ENCODE measurements at places on chromosomes 2 and 18.

DNA sequence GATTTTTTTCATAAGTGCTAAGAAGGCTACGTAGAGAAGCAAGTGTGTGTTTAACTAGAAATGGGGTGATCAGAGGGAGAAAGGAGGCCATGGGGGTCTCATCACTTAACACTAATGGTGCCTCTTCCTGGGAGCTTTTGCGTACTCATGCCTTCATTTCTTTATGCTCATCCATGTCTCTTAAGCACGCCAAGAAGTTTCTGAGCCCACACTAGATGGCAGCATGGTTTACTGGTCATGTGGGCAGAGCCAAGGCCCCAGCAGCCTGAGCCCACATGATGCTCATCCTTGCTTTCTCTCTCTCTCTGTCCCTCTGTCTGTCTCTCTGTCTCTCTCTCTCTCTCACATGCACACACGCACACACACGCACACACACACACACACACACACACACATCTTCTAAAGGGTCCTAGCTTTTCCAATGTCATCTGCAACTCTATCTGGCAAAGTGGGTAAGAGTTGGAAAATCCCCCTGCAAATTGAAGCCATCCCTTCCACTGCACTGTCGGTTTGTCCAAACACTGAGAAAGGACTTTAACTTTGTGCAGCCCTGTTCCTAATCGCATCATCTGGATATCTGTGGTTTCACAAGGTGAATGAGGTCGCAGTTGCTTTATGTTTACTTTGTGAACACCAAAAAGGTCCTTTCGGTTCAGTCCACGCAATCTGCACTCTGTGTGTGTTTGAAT, 137.1 kb upstream of the CCDC68 start:
- no peak for DNase-seq

DNA sequence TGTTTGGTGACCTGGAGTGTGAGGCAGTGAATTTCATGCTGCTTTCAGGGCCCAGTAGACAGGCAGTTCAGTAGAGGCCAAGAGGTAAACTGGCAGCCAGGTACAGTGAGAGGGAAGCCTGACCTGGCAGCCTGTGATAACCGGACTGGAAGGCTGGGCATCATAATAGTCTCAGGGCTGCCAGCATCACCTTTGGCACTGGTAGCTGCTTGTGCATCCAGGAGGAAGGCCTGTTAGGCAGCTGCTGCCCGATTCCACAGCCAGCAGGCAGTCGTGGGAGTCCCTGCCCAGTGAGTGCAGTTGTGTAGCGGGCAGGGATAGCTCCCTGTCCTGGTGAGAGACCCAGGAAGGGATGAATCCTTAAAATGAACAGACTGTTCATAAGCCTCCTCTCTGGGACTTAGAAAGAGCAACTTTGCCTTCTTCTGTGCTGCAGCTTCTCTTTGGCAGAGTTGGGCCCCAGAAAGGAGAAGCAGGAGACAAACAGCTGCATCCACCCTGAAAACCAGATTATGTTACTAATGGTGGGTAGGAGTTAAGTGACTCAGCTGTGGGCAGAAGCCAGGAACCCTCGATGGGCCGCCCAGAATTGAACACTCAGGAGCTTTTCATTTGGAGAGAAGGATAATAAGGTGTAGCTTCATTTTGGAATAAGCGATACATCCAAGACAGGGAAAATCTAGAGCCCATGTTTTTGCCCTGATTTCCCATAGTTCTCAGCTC, 8.1 kb upstream of the GPBAR1 start:
- no peak for DNase-seq

GRCh38 chr18:77343846-77344510, 94.3 kb downstream of the GALR1 start:
- DNase-seq = no peak

DNA sequence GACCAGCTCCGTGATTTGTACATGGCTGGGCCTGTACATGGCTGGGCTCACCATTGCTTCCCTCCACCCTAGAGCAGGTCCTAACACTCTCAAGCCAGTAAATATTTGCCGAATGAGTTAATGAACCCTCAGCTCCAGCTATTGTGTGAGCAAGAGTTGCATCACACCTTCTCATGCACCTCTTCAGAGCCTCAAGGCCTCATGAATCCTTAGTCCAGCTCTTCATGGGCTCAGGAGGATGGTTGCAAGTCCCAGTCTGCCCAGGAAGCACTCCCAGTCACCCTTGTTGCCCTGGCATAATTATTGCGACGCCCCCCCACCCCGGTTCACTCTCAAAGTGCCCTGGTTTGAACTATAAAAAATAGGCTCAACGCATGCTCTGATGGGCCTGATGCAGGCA, 30.1 kb upstream of the GNAL start:
- no peak for DNase-seq

GRCh38 chr18:2961821-2962220, 51.1 kb downstream of the LPIN2 start:
- DNase-seq = no peak

- no peak for DNase-seq
These were observed 736.3 kb downstream of the NRXN1 start for GRCh38 chr2:50295596-50295995.

GRCh38 chr2:211367711-211368110, 811.3 kb downstream of the CPS1 start:
- no peak for DNase-seq

- DNase-seq = no peak
These were observed 583.5 kb upstream of the SALL3 start for GRCh38 chr18:78396077-78396476.

DNA sequence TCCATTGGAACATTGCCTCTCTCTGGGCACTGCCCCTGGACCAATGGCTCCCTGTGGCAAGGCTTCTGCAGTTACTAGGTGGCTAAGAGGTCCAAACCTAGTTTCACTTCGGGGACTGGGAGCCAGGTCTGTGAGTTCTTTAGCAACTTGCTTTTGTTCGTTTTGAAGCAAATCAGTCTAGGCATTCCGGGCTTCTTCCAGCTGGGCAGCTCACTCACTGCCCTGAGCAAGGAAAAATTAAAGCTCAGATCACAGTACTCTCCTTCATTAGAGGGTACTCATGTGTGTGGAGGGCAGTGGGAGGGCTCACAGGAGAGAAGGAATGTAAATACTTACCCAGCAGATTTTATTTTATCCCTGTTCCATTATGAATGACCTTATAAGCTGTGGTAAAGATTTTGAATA, 80.3 kb downstream of the SPP2 start:
- DNase-seq = no peak

DNA sequence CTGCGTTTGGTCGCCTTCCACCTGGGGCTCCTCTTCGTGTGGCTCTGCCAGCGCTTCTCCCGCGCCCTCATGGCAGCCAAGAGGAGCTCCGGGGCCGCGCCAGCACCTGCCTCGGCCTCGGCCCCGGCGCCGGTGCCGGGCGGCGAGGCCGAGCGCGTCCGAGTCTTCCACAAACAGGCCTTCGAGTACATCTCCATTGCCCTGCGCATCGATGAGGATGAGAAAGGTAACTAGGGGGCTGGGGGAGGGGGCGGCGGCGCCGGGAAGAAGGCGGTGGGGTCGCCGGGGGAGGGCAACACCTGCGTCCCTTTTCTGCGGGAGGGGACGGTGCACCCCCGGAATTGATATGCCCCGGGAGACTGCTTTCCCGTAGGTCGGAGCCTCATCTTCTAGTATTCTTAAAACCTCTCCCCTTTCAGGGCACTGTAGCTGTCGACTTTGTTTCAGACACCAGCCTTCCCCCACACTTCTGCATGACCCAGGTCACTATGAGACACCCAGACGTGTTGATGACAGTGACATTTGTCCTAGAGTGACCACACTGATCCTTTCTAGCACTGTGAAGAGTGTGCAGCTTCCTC, 755 bp downstream of the SPAST start:
- DNase-seq = no peak

- peak; percentile 22 for DNase-seq
These were observed 383.3 kb downstream of the MTX2 start for GRCh38 chr2:176652300-176653182.

DNA sequence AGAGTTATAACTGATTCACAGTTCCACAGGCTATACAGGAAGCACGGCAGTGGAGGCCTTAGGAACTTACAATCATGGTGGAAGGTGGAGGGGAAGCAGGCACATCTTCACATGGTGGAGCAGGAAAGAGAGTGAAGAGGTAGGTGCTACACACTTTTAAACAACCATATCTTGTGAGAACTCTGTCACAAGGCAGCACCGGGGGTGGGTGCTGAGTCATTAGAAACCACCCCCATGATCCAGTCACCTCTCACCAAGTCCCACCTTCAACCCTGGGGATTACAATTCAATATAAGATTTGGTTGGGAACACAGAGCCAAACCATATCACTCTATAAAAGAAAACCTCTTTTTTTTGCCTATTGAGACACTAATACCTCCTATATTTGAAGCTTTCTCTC, 1108.5 kb upstream of the CDH2 start:
- no peak for DNase-seq

DNA sequence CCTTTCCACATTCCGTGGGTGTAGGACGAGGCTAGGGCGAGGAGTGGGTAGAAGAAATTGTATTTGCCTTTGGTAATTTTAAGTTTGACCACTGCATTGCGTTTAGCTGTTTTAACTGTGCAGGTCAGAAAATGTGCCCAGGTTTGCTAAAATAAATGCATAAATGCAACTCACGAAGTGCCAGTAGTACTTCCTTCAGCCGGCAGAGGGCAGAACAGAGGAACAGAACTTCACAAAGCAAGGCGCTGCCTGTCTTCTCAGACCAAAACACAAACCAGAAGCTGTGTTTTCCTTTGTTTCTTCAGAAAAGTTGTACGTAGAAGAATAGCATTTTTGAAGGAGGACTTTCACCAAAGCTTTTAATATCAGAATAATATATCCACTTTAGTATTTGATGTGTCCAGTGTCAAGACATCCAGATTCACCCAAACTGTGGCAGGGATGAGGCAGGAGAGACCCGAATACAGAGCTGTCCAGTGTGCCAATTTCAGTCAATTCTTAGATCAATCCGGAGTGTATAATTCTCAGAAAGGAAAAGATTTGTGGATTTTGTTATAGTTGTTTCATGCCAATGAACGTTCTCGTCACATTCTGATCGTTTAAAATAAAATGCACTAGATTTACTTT, 348.6 kb downstream of the DLGAP1 start:
- peak; percentile 9 for DNase-seq

DNA sequence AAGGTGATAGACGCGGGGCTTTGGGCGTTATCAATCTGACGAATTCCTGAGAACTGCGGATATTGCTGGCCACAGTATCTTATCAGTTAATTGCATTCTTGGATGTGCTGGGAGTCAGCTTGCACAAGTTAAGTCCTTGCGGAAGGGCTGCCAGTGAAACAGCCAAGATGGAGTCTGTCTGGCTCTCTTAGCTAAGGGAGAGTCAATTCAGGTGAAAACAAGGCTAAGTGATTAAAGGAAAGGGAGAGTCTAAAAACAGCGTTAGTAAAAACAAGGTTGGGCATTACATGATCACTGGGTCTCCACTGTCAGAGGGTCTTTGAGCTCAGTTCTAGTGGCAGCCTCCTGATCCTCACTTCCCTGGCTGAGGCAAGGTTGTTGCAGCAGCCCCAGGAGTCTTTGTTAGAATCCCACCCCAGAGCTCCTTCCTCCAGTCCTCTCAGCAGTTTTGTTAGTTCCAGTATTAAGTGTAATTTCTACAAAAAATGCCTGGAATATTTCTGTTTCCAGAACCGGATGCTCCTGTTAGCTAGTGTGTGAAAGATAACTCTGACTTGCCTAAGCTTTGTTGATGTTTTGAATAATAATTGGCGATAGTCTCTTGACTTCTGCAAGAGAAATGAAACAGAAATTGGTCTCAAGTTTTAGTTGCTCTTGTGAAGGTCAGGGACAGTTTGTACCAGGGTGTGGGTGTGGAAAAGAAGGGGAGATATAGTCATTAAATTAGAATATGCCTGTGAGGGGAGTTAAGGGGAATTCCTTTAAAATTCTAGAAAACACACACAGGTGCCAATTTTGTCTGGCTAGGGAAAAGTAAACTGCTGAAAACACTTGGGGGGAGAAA, 10.6 kb downstream of the CFLAR start:
- no peak for DNase-seq

DNA sequence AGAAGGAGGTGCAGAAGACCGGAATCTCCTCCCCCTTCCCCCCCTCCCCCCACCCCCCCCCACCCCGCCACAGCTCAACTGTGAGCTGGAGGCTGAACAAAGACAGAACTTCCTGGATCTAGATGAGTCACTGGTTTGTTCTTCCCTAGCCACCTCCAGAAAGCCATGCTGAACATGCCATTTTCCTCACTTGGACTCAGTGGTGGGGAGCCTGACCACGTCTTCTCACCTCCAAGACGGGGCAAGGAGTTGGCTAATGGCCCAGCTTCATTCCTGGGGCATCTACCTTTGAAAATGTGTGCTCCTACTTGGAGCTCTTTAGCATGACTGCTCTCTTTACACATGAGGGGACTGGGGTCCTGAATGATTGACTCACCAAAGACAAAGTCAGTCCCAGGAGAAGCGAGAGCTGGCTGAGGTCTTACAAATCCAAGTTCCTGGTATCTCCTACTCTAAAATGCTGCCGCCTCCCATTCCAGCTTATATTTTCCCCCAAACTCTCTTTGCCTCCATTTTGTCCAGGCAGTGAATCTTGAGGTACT, 22.6 kb upstream of the FZD5 start:
- no peak for DNase-seq

DNA sequence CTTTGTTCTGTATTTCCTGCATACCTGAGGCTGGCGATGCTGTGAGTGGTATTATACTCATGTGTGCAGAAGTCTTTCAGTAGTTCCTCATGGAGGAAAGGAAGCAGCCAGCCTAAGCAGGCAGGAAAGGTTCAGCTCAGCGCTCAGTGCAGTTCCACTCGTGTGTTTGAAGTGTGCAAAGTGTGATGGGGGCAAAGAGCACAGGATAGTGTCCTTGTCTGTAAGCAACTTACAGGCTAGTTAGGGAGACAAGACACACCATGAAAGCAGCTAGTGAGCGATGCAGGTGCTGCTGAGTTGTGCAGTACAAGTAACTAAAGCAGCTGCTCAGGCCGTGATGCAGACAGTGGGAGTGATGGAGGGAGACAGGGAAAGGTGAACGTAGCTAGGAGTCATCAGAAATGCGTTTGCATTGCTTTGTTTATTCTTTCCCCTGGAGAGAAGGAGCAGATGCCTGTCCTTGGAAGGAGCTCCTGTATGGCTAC, 146.2 kb downstream of the LDLRAD4 start:
- no peak for DNase-seq

DNA sequence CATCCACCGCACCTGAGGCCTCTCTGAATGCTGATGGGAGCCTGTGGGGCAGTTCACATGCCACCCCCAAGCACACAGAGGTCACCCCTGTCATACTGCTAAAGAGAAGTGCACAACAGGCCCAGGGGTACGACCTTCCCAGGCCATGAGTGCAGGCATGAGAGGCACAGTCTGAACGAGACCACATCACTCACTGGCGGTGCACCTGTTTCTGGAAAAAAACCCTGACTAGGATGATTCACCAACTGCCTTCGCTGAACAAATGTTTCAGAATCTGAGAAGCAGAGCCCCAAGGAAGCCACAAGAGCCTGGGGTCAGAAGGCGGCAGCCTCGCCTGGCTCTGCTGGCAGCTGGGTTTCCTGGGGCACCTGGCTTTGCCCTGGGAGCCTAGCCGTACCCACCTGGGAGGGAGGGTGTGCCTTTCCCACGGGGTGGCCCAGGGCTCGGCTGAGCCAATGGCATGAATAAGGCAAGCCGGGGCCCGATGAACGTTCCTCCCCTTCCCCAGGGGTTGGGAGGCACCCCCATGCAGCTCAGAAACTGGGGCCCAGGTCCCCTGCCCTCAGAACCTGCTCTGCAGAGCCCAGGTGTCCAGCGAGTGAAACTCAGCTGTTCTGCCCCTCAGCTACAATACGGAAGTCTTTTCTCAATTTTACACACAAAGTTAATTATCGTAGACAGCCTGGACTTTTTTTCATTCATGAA, 73.8 kb downstream of the HDAC4 start:
- peak; percentile 30 for DNase-seq
